SK-N-SH treated with all-trans-retinoic acid at 6 μM for 48 hours (cell line): ENCODE measurements at places on chromosomes 1 and 21.

DNA sequence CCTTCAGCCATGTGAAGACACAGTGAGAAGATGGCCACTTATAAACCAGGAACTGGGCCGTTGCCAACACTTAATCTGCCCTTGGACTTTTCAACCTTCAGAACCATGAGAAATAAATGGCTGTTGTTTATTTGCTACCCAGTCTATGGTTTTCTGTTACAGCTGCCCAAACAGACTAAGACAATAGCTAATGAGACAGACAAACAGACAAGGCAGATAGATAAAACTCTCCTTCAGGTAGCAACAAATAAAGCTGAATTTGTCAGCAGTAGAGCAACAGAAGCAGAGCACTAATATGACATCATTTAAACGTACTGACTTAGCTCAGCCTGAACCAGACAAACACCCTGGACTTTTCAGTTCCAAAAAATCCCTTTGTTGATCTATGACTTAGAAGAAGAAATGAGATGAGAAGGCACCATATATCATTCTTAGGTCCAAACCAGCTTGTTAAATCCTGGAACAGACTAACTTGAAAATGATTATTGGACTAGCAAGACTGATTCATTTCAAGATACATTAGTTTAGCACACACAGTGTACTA lies 27.0 kb downstream of the ZZZ3 start:
- ATAC-seq, result no peak

- ATAC-seq, result 0 out of 3 replicates have a peak, but pooled peaks have one; percentile 16
These were observed 8.7 kb upstream of the CD34 start for GRCh38 chr1:207919523-207920170.

GRCh38 chr1:172266528-172267174 lies 153.8 kb upstream of the C1orf105 start:
- no peak for ATAC-seq

- ATAC-seq, result no peak
These were observed 58.7 kb downstream of the IGSF21 start for GRCh38 chr1:18166341-18166740.

DNA sequence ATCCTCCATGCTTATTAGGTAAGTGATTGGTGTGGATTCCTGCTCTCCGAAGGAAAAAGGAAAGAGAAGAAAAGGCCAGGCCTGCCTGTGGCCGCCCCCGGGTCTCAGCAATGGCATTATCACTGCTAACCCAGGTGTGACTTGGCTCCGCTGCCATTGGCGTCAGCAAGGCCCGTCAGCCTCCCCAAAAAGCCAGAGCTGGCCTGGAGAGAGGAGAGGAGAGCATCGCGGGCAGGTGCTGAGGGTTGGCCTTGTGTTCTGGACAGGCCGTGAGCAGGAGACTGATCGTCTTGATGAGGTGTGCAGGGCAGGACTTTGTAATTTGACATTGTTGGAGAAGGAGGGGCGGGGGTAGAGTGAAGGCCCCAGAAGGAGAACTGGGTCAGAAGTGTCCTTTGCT lies 186.4 kb downstream of the CAMTA1 start:
- no peak for ATAC-seq

DNA sequence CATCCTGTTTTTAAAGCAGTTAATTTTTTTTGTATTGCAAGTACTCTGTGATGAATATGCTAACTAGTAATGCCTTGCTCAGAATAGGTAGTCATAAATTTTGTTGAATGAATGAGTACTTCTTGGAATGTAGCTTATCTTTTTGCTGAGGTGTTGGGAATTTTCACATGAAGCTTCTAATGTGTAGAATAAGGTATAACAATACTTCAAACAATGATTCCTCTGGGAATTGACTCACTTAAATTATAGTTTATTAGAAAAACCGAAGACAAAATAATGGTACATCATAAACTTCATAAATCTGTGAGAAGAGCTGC lies 13.9 kb downstream of the CDC14A start:
- no peak for ATAC-seq

- peak; percentile 84 for ATAC-seq
These were observed 106.9 kb downstream of the ASH1L start for GRCh38 chr1:155455588-155456195.

- no peak for ATAC-seq
These were observed 428.2 kb downstream of the MRPL39 start for GRCh38 chr21:25179116-25179515.

GRCh38 chr1:181504399-181504842 lies 21.1 kb downstream of the CACNA1E start:
- no peak; the same call in 2 of the 3 replicates for ATAC-seq

DNA sequence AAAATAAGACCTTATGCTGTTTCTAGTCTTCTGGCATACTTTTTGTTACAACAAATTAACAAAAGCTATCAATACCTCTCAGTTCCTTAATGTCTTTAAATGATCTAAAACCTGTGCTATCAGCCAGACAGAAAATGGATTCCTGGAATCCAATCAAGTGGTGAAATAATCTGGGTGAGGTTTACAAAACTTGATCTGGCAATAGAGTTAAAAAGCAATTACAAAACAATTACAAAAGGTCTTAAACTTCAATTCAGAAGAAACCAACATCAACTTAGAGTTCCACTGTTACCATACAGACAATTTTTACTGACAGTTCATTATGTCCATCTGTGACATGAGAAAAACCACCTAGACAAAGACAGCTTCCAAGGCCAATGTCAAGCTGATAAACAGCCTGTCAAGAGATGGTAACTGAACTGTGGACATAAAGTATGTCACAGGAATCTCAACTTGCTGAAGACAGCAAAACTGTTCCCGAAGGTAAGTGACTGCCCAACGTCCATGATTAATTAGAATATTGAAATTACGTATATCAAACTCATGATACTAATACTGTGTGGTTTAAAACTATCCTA lies 17.4 kb downstream of the ZZZ3 start:
- no peak for ATAC-seq

GRCh38 chr1:180923887-180924286 lies 11.2 kb downstream of the KIAA1614 start:
- no peak for ATAC-seq

DNA sequence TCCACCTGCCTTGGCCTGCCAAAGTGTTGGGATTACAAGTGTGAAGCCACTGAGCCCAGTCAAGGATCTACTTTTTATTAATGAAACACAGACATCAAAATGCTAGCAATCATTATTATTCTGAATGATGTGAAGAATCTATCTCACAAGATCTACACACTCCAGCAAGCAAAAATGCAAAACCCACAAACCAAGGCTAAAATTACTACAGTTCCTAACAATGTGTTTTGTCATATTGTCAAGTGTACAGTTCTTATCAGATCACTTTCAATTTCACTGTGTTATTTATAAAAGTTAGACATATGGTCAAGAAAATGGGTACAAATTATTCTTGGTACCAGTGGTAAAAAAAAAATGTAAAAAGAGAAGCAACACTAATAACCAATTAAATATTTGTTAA lies 61.3 kb upstream of the SDC3 start:
- ATAC-seq, result no peak

DNA sequence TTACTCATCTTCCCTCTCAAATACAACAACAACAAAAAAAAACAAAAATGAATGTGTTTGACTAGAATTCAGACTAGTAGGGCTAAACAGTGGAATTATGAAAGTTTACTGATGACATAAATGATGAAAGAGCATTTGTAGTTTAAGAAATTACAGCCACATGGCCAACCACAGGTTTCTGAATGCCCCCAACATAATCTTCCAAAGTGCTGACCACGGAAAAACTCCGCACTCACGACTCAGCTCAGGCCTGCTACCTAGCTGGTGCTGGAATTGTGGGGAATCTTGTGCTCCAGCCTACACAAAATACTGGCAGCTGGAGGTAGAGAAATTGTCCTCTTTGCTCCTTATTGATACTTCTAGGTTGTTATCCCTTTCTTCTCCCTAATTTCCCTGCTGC lies 23.6 kb upstream of the TBX15 start:
- ATAC-seq, result no peak

GRCh38 chr1:94193128-94193527 lies 44.3 kb downstream of the ARHGAP29 start:
- ATAC-seq, result no peak

DNA sequence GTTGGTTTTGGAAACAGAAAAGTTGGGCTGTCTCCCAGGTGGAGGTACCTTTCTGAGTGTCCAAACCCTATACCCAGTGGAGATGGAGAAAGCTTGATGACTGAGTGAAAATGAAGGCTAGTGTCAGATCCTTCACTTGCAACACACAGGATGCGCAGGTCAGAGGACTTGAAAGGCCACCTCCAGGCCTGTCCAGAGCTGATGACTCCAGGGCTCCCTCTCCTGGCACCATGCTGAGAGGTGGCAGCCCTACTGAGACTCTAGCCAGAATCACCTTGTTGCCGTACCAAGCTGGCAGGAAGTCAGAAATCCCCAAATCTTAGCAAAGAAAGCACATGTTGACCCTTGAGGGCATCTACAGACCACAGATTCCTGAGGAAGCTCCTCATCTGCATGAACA lies 16.4 kb downstream of the KNCN start:
- peak; percentile 73 for ATAC-seq

GRCh38 chr1:40658751-40659648 lies 6.5 kb downstream of the RIMS3 start:
- ATAC-seq, result no peak

GRCh38 chr1:204830747-204831146 lies 39.9 kb upstream of the NFASC start:
- no peak for ATAC-seq

GRCh38 chr1:162973381-162973795 lies 95.8 kb upstream of the RGS4 start:
- ATAC-seq, result peak; percentile 95

DNA sequence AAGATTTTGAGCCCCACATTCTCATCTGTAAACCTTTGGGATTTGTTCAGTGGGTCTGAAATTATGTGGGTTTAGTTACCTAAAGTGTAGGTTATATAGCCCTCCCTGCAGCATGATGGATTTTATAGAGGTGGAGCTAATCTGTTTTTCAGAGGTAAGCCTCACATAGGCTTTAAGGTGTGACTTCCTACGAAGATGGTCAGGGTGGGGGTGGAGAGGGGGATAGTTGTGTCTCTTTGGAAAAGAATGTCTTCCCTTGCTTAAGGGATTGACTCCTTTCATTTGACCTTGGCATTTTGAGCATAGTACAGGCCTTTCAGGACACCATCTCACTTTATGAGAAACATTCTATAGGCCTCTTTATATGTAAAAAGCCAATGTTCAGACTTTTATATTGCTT lies 3.4 kb downstream of the CACHD1 start:
- no peak for ATAC-seq

DNA sequence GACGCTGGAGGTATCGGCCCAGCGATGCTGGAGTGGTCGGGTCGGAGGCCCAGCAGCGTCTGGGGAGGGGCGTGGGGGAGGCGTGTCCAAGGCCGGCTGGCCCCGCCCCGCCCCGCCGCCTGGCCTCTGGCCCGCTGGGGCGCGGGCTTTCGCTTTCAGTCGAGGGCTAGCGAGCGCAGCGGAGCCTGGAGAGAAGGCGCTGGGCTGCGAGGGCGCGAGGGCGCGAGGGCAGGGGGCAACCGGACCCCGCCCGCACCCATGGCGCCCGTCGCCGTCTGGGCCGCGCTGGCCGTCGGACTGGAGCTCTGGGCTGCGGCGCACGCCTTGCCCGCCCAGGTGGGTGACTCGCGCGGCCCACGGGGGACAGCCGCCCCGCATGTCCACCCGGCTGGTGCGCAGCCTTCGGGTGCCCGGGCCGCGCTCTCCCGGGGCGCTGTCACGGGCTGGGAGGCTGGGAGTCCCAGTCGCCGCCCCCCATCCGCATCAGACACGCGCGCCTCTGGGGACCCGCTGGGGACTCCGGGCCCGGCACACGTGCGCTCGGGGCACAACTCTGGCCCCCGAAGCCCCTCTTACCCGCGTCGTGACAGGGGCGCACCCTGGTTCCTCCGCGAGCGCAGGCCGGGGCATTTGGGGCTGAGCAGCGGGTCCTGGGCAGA lies at the start of gene TNFRSF1B:
Gene TNFRSF1B, plus strand, starts transcription at position 158 of the 659 bp plus-strand sequence. Its CDS starts 101 bp downstream, at position 259.
- peak; percentile 70 for ATAC-seq
